ENCODE measurements at places on chromosomes 7 and 10. TPM values are rescaled to one million over a fixed set of nuclear protein-coding genes. Genes with fewer than 3 reads are reported as not detected.

The OR6B1 gene
- total RNA-seq = not detected

The INMT gene
- 18.8 TPM for total RNA-seq

The OIT3 gene
- total RNA-seq = 0.40 TPM

The VWA2 gene
- 0.75 TPM for total RNA-seq

The CTAGE8 gene
- total RNA-seq = 3.1 TPM

The GIMAP1 gene
- 5.1 TPM for total RNA-seq

The SPDYE2 gene
- total RNA-seq = not detected

The BZW2 gene
- total RNA-seq = 24.2 TPM

The OR13A1 gene
- not detected for total RNA-seq

The FEZF1 gene
- total RNA-seq = 0.09 TPM

The EGR2 gene
- total RNA-seq = 19.3 TPM

The SPDYE8 gene
- total RNA-seq = not detected

The CTAGE6 gene
- total RNA-seq = 0.60 TPM

The THSD7A gene
- total RNA-seq = 15.0 TPM

The CALML3 gene
- not detected for total RNA-seq

The AKR1C2 gene
- 85.5 TPM for total RNA-seq

The BEND7 gene
- 43.5 TPM for total RNA-seq
